Right kidney (tissue), 9 donors: ENCODE measurements at places on chromosomes 5 and 9.

GRCh38 chr5:53943938-53944337, 366.4 kb downstream of the ARL15 start:
- no peak for DNase-seq

- no peak for DNase-seq
Measured at GRCh38 chr5:61381968-61382367, 49.9 kb downstream of the ZSWIM6 start.

DNA sequence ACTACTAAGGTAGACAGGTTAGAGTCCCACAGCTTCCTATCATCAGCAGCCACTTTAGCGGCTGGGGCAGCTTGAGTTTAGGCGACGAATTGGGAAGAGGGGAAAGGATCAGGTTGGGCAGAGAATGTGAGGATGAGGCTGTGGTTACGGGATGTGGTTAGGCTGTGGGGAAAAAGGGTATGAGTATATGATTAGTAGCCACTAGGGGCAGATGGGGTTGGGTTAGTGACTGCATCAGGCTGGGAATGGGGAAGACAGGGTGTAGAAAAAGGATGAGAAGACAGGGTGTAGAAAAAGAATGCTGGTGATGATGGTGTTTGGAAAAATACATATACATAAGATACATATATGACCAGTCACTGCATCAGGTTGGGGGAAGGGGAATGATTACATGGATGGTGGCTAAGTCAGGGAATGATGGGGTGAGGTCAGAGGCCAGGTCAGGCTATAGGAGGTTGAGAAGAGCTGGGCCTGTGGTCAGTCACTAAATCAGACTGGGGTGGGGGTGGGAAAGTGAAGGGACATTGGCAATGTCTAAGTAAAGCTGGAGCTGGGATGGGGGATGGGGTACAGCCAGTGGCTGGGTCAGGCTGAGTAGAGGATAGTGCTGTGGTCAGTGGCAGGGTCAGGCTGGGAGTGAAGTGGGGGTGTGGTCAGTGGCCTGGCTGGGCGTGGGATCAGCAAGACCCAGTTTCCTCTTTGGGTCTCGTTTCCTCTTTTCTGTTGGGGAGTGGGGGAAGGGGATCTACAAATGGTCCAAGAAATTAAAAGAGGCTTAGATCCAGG, 2.1 kb downstream of the TLN1 start:
- no peak for DNase-seq

DNA sequence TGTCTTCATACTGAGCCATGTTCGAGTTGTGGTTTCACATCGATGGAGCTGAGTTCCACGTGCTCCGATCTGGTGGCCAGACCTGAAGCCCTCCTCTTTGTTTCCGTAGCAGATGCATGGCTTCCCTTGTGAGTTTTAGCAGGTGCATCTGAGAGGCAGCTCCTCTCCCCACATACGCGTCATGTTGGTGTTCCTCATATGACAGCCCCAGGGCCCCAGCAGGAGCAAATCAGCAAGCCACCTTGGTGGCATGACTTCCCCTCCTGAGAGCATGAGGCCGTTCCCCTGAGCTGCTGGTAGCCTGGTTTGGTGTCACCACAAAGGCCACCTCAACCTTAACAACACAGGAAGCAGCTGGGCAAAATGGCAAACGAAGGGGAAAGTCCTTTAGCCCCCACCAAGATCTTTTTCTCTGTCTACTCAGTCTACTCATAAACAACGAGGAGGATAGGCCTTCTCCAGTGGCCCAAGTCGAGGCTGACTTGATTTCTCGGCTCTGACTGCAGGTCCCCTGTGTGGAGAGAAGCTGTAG, 5.9 kb downstream of the CYFIP2 start:
- no peak for DNase-seq
